ENCODE measurements at places on chromosomes 11 and 22.
A peak's percentile ranks its signal among the peaks of the same experiment; 100 is the strongest.

DNA sequence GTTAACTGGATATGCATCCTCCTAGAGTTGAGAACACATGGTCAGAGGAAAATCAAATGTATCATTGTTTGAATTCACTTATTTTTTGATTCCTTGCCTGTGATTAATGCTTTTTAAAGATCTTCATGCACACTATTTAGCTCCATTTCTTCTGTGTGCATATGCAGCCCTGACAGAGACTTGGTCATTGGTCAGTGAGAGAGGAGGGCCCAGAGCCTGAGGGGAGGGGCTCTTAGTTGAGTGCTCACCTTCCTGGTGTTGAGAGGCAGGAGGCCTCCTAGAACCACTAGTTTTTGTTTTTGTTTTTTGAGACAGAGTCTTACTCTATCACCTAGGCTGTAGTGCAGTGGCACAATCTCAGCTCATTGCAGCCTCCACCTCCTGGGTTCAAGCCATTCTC lies 48.9 kb downstream of the TNRC6B start:
- no peak for DNase-seq

DNA sequence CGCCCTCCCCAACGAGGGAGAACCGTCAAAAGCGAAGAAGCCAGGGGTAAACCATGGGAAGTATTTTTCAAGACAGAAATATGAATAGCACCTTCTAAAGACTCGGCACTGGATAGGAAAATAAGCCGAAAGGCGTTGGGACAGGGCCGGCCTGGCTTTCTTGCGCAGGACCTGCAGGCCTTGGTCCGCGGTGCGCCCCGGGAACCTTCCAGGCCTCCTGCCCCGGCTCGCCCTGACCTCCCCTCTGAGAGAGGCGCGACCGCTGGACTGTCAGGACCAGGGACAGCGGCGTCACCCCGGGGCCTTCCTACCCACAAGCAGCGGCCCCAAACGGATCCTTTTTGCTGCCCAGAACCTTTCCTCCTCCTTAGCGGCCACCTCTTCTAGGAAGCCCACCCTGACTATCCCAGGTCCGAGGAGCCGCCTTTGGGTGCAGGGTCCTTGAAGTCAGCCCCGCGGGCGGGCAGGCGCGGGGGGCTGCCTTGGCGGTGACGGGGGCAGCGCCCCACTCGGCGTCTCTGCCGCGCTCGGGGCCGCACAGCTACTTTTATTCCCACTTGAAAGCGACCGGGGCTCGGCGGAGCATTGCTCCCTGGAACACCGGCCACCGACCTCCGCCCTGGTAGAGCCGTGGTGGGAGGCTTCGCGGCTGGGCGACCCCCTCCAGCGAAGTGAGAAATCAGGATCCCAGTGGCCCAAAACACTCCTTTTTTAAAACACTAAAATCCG lies 650 bp upstream of the MAPK11 start:
- no peak for DNase-seq

- no peak for DNase-seq
These were observed 42.0 kb upstream of the TTC36 start for GRCh38 chr11:118485273-118485672.

- DNase-seq: no peak
These were observed 11.5 kb upstream of the RRAS2 start for GRCh38 chr11:14370496-14370895.

- DNase-seq: no peak
These were observed 5.0 kb upstream of the USP47 start for GRCh38 chr11:11836676-11837231.

DNA sequence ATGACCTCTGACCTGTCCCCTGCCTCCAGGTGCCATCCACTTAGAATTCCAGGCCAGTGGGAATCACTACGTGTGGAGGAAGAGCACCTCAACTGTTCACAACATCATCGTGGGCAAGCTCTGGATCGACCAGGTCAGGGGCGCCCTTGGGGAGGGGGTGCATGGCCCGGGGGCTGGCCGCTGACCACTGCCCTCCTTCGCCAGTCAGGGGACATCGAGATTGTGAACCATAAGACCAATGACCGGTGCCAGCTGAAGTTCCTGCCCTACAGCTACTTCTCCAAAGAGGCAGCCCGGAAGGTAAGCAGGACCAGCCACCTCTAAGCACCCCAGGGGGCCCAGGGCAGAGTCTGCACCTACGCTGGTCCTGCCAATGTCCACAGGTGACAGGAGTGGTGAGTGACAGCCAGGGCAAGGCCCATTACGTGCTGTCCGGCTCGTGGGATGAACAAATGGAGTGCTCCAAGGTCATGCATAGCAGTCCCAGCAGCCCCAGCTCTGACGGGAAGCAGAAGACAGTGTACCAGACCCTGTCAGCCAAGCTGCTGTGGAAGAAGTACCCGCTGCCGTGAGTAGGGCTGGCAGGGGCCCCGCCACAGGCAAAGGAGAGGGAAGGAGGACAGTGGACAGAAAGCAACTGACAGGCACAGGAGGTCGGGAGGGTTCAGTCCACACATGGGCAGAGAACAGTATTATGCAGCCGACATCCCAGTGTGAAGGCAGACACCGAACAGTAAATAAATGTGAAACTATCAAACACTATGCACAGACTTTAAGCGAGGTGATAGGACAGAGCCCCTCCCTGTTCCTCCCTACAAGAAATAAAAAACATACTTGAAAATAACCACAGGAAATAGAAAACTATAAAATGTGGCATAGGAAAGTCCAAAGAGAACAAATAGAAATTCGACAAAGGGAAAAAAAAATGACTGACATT lies 74.9 kb downstream of the MORC2 start:
- no peak for DNase-seq

DNA sequence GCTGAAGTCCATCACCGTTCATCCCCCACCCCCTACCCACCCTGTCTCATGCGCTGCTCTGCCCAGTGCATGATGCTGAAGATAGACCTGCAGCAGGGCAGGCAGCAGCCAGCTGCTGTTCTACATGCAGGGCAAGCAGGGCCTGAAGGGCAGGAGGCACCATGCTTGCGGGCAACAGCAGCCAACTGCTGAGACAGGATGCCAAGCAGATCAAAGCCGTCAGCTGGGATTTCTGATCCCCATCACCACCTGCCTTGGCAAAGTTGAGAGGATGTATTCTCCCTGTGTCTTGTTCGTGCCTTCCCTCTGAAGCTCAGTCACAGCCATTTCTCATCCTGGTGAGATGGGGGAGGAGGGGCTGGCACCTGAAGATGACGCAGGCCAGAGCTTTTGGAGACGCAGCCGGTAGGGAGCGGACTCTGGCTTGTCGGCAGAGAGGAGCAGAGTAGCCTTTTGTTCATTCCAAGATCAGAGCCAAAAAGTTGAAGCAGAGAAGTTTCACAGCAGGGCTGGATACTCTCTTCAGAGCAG lies 227.0 kb downstream of the GRIK4 start:
- no peak for DNase-seq

- DNase-seq: no peak
These were observed 1435.9 kb downstream of the BRD1 start for GRCh38 chr22:48391820-48392219.

DNA sequence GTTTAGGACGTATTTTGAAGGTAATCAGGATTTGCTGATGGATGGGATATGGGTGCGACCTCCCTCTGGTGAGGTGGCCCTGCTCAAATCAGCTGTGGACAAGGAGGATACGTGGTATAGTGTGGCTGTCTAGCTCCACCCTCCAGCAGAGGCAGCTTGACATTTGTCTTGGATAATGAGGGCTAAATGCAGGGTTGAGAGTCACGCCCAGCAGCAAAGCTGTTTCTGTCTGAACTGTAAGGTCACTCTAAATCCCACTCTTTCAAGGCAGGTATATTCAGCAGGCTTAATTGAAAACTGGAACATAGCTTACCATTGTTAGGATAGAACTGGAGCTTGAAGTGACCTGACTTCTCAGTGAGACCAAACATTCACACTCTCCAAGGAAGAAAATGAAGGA lies 98.7 kb downstream of the SWAP70 start:
- no peak for DNase-seq

DNA sequence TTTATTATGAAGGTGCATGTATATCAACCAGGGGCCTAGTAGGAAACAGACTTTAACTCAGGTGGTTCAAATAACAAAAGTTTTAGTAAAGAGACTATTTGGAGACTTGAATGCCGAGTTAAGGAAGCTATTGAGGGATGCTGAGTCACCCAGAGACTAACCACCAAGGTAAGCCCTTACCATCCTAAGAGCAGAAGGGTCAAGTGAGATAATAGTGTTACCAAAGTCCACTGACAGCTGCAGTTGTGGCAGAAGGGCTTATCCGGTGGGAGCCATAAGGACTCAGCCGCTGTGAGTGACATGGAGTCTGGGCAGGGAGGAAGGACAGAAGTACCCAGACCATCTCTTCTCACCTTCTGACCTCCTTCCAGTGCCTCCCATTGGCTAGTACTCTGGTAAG lies 134.0 kb downstream of the INSC start:
- DNase-seq: no peak

DNA sequence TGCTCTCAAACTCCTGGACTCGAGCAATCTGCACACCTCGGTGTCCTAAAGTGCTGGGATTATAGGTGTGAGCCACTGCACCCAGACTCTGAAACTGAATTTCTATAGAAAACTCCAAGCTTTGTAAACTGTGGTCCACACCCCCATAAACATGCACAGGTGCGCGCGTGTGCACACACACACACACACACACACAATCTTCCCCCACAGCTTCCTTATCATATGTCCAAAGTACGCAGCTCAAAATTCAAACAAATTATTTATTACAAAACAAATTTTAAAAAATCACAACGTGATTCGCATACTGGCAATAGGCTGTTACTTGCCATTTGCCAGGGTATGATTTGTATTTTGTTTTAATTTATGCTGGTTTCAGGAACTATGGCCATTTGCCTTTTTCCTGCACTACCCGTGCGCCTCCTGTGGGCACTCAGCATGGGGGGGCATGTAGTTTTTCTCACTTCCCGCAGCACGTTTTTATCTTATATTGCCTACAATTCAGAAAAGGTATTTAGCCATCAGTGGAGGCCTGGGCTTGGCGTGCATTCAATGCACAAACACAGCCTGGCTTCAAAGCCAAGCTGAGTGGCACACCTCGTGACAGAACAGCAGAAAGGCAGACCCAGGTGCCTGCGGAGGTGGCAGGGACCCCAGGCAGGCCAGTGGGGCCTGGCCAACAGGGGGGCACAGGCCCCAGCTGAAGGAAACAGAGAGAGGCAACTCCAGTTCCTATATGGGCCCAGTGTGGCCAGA lies 10.8 kb upstream of the SNX32 start:
- DNase-seq: no peak

DNA sequence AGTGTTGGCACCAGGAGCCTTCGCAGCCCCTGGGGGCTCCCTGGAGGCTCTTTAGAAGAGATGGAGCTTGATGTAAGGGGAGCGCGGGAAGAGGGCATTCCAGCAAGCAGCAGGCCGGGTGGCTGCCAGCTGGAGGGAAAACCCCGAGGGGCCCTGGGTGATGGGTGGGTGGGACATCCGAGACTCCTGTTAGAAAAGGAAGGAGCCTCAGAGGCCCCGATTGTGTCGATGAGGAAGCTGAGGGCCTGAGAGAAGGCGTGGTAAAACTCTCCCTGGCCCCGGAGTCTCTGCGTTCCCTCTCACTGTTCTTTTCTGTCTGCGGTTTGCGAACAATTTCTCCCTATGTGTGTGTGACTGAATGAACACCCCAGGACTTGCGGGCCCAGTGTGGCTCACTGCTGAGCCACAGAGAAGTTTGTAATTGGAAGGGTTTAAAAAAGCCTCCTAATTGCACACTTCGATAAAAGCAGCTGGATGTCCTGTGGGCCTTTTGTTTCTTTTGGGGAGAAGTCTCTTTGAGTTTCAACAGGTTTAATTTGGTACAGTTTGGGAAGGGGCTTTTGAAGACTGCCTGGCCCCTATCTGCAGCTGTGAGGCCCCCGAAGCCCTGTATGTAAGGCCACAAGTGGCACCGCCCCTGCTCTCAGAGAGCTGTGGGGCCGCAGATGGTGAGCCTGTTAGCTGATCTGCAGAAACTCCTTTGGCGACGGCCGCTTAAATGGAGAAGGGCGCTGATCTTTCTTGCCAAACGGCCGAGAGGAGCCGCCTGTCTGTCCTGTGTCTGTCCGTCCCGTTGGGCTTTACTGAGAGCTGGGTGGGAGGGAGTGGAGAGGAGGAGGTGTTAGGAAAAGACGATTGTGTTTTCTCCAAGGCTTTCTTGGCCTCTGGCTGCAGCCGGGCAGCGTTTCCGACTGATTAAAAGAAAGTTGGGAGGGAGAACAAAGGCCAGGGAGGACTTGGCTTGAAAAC lies 2.0 kb downstream of the FBLN1 start:
- DNase-seq: peak; percentile 91

All from NCI-H2171 (cell line).